Astrocyte of the spinal cord (primary cell): ENCODE measurements at places on chromosomes 2 and 18.

DNA sequence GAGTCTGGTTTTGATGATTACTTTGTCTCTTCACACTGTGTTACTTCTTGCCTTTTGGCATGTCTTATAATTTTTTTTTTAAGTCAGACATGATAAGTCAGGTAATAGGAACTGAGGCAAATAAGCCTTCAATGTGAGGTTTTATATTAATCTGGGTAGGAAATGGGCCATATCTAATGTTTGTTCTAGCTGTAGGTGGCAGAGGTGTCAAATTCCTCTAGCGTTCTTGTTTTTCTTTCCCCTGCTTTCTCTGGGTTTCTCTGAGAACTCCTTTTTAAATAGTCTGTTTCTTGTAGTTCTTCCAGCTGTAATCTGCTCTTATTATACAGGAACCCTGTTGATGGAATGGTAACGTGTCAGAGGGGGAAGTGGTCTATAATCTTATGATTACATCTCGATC is 5.7 kb downstream of the SP140 start:
- DNase-seq, result peak; percentile 24

GRCh38 chr2:74278176-74278575 is 65.0 kb downstream of the SLC4A5 start:
- DNase-seq, result no peak

DNA sequence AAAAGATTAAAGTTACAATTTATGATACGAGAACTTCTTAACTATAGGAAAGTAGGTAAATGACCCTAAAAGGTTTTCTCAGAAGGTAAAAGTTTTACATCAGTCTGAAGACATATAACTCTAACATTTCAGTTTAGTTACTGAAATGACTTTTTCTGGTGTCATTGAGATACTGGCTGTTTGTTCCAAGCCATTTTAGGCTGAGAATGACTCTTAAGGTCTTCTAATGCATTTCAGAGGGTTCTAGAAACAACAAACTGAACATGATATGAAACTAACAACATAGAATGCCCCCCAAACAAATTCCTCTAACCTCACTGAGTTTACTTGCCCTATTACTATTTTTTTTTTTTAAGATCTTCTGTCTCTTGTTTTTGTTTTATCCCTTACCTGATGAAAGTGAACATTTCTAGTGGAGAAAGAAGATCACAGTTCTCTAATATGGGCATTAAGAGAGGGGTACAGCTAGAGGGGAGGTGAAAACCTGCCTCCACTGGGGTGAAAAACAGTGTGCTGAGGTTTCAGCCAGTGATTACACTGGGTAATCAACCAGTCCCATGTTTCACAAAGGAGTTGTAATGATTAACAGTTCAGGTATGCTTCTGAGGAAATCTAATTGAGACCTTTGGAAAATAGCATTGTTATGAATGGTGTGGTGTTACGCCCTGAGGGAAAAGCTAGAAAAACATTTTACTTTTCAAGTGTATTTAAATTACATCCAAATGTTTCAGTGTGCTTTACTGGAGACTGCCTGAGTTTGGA is 11.2 kb downstream of the NABP1 start:
- DNase-seq, result peak; percentile 80

GRCh38 chr2:233707940-233708644 is 4.6 kb upstream of the UGT1A5 start:
- DNase-seq, result peak; percentile 20

GRCh38 chr18:65942104-65942503 is 191.3 kb downstream of the CDH7 start:
- DNase-seq, result no peak

GRCh38 chr18:22831441-22831904 is 101.7 kb upstream of the RBBP8 start:
- peak; percentile 78 for DNase-seq

- no peak for DNase-seq
Observed at GRCh38 chr2:62200868-62201267, 5.0 kb downstream of the B3GNT2 start.

- DNase-seq, result peak; percentile 9
Observed at GRCh38 chr18:7452331-7452730, 114.8 kb upstream of the PTPRM start.

DNA sequence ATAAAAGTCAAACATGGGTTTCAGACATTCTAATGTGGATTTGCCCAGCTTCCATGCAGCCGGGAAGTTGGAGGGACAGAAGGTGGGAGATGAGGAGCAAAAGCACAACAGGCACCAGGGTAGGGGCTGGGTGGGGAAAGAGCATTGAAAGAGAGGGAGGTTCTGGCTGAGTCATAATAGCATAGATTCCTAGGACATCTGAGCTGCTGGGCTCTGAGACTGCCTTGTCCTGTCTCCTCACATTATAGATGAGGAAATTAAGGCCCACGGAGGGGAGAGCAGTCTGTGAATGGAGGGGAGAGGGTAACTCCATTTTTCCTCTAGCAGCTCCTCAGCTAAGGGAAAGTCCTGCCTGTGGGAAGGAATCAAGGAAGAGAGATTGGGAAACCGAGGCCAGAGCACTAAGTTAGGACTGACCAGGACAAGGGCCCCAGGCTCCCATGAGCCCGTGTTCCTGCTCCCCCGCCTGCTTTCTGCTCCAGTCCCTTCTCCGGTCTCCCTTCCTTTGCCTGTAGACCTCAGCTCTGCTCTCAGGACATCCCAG is 26.2 kb downstream of the SH2D6 start:
- DNase-seq, result peak; percentile 23

DNA sequence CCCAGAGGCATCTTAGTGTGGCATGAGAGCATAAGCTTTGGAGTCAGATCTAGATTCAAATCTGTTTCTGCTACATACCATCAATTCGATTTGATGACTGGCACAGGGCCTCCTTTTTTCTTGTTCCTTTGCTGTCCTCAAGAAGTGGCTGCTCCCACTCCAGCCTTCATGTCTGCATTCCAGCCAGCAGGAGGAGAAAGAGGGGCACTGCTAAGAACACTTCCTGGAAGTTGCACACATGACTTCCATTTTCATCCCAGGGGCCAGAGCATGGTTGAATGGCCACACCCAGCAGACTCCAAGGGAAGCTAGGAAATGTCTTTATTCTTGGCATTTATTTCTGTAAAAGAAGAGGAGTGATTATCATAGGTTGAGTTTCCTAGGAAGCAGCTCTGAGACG is 50.4 kb downstream of the EML6 start:
- DNase-seq, result no peak

GRCh38 chr2:160372585-160372984 is 121.0 kb downstream of the RBMS1 start:
- peak; percentile 70 for DNase-seq

GRCh38 chr18:62979176-62979575 is 263.8 kb downstream of the PHLPP1 start:
- DNase-seq, result peak; percentile 83
